ELR (cell line): ENCODE measurements at places on chromosomes 1 and 21.

GRCh38 chr1:183279835-183280234 is 93.8 kb downstream of the LAMC2 start:
- peak; percentile 99 for DNase-seq

- no peak for DNase-seq
Measured at GRCh38 chr1:234926559-234927311, 201.9 kb downstream of the TOMM20 start.

GRCh38 chr1:25519624-25520023 is 23.8 kb upstream of the LDLRAP1 start:
- peak; percentile 91 for DNase-seq

DNA sequence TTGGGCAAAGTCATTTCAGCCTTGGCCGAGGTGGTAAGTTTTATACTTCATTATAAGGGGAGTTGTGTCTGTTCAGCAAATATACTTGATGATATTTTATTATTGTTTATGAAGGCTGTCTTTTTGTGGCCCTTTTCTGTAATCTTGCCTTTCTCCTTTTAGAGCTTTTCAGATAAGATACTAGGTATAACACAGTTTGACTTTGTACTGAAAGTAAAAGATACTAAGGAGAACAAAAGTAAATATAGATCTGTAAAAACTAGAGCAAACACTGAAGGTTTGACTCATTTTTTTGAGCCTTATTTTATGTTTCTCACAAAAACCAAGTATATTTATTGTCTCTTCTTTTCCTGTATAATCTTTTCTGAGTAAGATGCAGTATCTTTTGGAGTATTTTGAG is 61.9 kb downstream of the KIF1B start:
- no peak for DNase-seq

DNA sequence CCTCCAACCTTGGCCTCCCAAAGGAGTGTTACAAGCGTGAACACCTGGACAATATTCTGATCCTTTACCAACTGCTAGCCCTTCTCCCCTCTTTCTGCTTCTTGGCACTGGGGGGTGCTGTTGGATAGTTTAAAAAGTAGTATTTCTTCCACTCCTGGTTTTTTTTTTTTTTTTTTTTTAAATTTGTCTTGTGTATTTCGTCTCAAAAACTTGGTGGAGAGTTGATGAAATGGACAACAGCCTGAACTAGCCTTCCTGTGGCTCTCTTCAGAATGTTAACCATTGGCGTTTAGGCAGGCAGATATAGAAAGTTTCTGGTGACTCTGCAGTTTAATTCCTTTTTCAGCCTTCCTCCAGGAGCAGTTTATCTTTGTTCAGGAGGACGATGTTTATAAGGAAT is 69.7 kb upstream of the USP24 start:
- peak; percentile 73 for DNase-seq

GRCh38 chr1:215544566-215544965 is 22.5 kb upstream of the KCTD3 start:
- no peak for DNase-seq

DNA sequence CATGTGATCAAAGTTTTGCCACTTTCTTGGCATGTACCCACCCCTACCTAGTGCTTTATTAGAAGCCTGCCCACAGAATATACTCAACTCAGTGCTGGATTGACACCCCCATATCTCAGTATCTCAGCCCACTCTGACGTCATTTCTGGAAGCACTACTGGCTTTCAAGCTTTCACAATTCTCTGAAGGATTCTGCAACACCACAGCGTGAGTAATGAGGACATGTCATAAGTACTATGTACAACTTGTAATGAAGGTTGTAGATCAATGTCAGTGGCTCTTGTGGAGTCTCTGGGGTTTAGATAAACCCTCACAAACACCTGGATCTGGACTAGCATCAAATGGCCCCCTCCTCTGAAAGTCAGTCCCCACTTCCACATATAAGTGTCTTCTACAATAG is 57.2 kb downstream of the TNFSF4 start:
- peak; percentile 86 for DNase-seq

GRCh38 chr1:32773018-32773763 is 44.0 kb downstream of the YARS1 start:
- DNase-seq, result peak; percentile 83

- no peak for DNase-seq
Measured at GRCh38 chr1:1624443-1625403, 7.2 kb upstream of the MMP23B start.

- DNase-seq, result no peak
Measured at GRCh38 chr1:20345419-20345818, 54.7 kb downstream of the VWA5B1 start.

- peak; percentile 25 for DNase-seq
Measured at GRCh38 chr1:214354440-214355148, 73.6 kb downstream of the SMYD2 start.
